Prostate gland (tissue), 2 donors: ENCODE measurements at places on chromosomes 12 and 14.
A peak's percentile ranks its signal among the peaks of the same experiment; 100 is the strongest.

DNA sequence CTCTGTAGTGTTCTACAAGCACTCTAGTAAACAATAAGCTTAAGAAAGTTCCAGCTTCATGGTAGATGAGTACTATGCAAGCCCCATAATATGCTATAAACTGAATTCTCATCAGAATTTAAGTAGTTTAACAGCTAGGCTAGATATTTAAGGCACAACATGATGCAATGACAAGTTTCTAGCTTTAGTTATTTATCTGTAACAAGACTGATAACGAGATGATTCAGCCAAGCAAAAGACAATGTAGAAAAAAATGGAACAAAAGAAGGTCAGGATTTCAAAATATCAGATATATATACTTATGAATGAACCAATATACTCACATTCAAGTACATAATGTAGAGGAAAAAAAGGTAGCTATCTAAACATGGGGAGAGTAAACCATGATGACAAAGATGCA lies 61.0 kb upstream of the RERGL start:
- DNase-seq, result no peak

GRCh38 chr14:96958057-96958456 lies 160.9 kb downstream of the VRK1 start:
- DNase-seq, result no peak

DNA sequence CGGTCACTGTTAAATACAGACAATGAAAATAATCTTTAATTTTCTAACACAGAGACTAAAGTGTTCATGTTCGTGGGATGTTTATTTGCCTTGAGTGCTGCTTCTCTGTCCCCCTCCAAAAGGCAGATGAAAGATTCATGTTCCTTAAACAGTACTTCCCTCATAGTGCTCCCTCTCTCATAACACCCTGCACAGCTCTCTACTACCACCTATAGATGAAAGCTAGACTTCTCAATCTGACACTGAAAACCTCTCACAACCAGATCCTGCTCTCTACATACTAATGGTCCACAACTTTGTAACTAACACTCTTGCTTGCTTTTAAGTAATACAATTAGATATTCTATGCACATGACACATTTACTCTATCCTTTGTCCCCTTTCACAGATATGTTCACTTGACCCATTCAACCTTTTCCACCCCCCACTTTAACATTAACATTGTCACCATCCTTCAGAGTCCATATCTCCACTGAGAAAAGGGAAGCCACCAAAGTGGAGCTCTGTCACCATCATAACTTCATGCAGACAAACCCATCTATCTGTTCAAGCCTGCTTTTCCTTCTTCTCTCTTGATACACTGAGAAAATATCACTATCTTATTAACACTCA lies 266.4 kb upstream of the USP15 start:
- no peak for DNase-seq

GRCh38 chr14:20808162-20808483 lies 5.5 kb upstream of the RNASE1 start:
- no peak for DNase-seq

GRCh38 chr12:52630008-52630500 lies 11.7 kb upstream of the KRT73 start:
- DNase-seq, result no peak

GRCh38 chr12:94841904-94842610 lies 161.4 kb downstream of the NDUFA12 start:
- DNase-seq, result no peak

DNA sequence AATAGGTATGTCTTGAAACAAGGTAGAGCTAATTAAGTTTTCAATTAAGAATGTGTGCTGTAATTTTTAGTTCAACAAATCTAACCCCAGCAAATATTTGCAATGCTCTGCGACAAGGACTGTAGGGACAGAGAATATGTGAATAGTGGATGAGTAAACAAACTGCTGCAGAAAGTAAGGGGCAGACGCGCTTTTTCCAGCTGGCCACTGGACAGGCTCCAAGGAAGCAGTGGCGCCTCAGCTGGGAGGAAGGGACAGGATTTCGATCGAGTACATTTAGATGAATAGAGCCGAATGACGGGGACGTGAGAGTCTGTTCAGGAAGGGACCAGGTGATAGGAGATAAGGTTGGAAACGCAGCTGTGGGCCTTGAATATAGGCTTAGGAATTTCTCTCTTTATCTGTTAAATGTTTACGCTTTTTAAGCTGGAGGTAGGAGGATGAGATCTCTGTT lies 69.3 kb downstream of the ELK3 start:
- peak; percentile 34 for DNase-seq

- DNase-seq, result no peak
These were observed 18.8 kb downstream of the ATP5MC2 start for GRCh38 chr12:53657041-53657440.

GRCh38 chr12:89476232-89476631 lies 48.4 kb downstream of the GALNT4 start:
- DNase-seq, result no peak

- DNase-seq, result no peak
These were observed 49.3 kb downstream of the PTPN11 start for GRCh38 chr12:112468046-112468445.

- DNase-seq, result no peak
These were observed 40.4 kb upstream of the NCOR2 start for GRCh38 chr12:124607681-124608425.

DNA sequence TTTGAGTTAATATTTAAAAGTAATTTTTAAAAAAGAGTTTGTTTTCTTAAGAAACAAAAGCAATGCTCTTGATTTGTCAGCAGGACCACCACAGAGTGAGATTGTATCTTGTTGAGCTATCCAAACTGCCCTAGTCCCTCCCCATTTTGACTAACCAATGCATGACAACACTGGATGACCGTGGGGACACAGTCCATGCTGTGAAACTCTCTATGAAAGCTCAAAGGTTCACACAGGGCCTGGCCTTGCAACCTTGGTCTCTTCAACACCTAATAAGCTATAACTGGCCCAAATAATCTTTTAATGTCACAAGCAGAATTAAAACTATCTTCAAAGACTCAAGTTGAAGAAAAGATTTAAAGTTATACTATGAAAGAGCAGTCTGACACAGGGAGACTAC lies 13.5 kb downstream of the ETFRF1 start:
- no peak for DNase-seq

- DNase-seq, result peak; percentile 46
These were observed 7.0 kb upstream of the UBC start for GRCh38 chr12:124921200-124922031.

- DNase-seq, result no peak
These were observed 1482.5 kb upstream of the TMEM132C start for GRCh38 chr12:126784328-126784921.

DNA sequence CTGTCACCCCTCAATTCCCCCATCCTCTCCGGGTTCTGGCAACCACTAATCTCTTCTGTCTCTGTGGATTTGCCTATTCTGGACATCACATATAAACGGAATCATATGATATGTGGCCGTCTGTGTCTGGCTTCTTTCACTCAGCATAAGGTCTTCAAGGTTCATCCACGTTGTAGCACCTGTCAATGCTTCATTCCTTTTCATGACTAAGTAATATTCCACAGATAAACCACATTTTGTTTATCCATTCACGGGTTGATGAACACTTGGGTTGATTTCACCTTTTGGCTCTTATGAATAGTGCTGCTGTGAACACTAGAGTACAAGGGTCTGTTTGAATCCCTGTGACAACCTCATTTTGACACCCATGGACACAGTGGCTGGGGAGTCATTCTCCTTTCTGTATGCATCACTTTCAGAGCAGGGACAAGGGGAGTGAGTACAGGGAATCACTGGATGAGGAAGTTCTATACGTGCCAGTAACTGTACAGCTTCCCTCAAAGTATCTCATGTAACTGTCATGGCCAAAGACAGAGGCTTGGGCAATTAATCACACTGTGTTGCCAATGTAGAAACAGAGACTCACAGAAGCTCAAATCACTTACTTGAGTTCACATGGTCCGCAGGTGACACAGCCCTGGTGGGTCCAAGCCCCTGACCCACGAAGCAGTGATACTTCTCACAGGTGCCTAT lies 10.9 kb upstream of the TESC start:
- DNase-seq, result no peak

GRCh38 chr12:24931666-24932405 lies 17.1 kb downstream of the BCAT1 start:
- DNase-seq, result no peak

GRCh38 chr12:115385141-115385540 lies 701.2 kb upstream of the TBX3 start:
- no peak for DNase-seq

- DNase-seq, result no peak
These were observed 234.1 kb upstream of the PLXNC1 start for GRCh38 chr12:93914281-93914680.

DNA sequence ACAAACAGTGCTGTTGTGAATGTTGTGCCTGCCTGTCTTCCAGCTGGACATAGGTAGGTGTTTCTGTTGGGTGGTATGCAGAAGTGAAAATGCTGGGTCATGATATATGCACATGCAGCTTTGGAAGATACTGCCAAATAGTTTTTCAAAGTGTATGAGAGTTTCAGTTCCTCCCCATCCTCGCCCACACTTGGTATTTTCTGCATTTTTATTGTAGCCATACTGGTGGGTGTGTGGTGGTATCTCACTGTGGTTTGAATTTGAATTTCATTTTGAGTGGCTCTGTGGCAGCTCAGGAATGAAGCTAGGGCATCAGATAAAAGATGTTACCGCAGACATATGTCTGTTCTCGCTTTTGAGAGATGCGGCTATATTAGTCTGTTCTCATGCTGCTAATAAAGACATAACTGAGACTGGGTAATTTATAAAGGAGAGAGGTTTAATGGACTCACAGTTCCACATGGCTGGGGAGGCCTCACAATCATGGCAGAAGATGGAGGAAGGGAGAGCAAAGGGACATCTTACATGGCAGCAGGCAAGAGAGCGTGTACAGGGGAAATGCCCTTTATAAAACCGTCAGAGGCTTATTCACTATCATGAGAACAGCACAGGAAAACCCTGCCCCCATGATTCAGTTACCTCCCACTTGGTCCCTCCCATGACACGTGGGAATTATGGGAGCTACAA lies 183.1 kb downstream of the CAND1 start:
- no peak for DNase-seq

DNA sequence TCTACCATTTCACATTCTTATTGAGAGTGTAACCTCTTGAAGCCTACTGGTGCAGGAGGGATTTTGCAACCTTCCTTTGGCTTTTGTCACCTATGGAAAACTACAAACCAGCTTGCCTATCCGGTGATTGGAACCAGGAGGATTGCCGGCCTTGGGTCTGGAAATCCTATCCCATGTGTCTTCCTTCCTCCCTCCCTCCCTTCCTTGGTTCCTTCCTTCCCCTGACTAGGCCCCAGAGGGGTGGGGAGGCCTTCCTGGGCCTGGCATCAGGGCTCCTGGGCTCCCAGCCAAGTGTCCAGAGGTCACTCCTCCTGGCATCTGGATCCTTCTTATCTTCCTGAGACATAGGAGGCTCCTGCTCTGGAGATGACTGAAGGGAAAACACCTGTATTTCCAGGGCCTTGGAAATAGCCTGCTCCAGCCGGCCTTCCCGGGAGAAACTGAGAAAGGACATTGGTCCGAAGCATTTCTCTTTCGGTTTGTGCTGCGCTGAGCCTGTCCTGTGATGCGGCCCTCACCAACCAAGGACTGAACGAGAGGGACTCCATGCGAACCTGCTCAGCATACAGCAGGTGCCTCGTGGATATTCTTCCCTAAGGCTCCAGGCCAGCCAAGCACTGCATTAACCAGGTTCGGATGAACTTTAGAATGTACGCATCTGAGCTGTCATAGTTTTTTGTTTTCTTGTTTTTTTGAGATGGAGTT lies 43.4 kb downstream of the PSMA6 start:
- DNase-seq, result no peak

- no peak for DNase-seq
These were observed 86.4 kb upstream of the RTL1 start for GRCh38 chr14:100989924-100990323.

DNA sequence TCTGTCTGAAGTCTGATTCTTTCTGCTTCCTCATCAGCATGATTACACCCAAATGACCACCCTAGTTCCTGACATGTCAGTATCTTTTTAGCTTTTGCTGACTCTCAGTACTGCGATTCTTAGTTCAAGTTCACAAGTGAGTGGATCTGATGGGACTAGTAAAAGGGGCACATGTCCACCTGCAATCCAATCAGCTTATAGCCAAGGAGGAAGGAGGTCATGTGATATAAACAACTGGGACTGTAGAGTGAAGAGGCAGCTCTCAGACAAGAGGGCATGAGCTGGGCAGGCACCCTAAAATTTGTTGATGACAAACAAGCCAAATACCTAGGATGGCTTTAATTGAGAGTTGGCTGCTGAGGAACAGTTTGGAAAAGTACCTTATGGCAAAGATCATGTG lies 68.1 kb upstream of the OTOGL start:
- peak; percentile 7 for DNase-seq

DNA sequence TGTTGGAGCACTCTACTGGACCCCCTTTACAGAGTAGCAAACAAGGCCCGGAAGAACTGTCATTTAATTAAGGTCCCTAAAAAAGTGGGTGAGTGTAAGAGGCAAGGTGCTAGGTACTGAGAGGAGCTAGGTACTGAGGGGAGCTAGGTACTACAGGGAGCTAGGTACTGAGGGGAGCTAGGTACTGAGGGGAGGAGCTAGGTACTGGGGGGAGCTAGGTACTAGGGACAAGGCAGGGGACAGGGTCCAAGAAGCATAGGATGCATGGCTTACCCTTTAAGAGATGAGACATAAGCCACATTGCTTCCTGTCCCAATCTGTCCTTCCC lies 4.9 kb downstream of the KRT5 start:
- no peak for DNase-seq

- no peak for DNase-seq
These were observed 126.3 kb upstream of the FGD4 start for GRCh38 chr12:32273063-32273522.

GRCh38 chr12:69094606-69095216 lies 144.7 kb upstream of the CPSF6 start:
- no peak for DNase-seq

DNA sequence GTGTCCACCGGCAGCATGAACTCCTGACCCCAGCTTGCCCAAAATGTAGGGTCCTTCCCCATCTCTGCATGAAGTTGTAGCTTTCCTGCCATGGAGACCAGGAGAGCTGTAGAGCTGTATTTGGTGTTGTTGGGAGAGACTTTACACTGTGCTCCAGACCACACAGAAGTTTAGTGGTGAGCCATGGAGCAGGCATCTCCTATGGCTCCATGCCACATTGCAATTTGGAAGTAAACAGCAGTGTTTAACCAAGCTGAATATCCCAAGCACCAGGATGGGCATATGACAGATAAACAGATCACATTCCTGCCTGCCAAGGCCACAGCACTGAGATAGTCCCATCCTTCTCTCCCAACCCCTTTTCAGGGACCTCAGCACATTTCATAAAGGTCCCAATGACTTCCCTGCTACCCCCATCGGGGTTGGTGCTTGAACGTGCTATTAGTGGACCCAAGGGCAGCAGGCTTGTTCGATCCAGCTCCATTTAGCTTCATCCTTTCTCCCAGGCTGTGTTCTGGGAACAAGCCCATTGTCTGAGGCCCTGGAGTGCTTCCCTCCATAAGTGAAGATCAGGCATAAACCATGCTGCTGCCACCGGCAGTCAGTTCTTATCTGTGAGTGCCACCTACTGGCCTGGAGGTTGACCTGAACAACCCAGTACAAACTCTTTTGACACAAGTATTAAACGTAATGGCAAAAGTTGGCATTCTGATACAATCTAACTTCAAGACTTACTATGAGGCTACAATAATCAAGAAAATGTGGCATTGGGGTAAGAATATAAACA lies 172.3 kb upstream of the ATXN7L3B start:
- DNase-seq, result no peak
